Adrenal gland (tissue), 19 donors: ENCODE measurements at places on chromosomes 11 and 22.

DNA sequence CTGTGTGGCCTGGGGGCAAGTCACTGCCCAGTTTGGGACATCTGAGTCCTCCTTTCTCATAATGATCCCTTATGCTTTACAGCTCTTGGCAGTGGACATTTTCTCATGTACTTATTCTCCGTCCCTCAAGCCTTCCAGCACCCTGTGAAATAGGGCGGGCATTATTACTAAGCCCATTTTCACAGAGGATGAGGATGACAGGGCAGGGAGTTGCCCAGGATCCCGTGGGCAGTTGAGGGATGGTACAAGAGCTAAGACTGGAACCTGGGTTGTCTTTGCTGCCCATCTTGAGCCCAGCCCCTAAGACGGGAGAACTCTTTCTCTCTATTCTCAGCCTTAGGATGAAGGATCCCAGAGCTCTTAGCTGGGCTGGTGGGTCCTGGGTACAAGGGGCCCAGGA lies 11.2 kb downstream of the CD82 start:
- no peaks in the 10 kb centered on the region for H3K27me3 ChIP-seq
- H3K4me3 ChIP-seq = no peak overlapping the region
- H3K4me1 ChIP-seq = no peaks in the 10 kb centered on the region
- no peak for DNase-seq

GRCh38 chr11:8382436-8383053 lies 118.9 kb upstream of the LMO1 start:
- peak overlapping the region; percentile 57 for H3K27ac ChIP-seq
- no peaks in the 10 kb centered on the region for H3K27me3 ChIP-seq
- peak; percentile 78 for DNase-seq
- no peak overlapping the region for H3K4me3 ChIP-seq

GRCh38 chr11:72932132-72932570 lies 117.9 kb downstream of the ATG16L2 start:
- no peak overlapping the region for H3K4me3 ChIP-seq
- H3K27me3 ChIP-seq = no peaks in the 10 kb centered on the region
- DNase-seq = no peak
- no peaks in the 10 kb centered on the region for H3K36me3 ChIP-seq
- H3K27ac ChIP-seq = no peak overlapping the region
- H3K4me1 ChIP-seq = peaks cover 8% of the 10 kb centered on the region

DNA sequence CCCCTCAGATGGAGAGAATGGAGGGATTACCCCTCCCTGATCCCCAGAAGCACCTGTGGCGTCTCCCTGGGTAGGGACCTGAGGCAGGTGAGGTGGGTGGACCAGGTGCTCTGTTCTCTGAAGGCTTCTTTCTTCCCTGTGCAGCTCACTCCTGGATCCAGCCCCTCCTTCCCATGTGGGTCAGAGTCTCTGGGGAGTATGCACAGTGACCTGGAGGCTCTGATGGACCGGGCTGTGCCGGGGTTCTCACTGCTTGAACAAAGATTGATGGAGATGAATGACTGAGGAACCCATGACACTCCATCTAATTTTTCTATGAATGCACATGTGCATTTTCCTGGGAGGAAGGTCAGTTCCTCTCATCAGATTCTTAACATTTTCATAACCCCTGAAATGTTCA lies 78.6 kb upstream of the SHANK2 start:
- no peaks in the 10 kb centered on the region for H3K36me3 ChIP-seq
- no peak overlapping the region for H3K27ac ChIP-seq
- no peak overlapping the region for H3K4me3 ChIP-seq
